ENCODE measurements at places on chromosomes 6 and 20.

GRCh38 chr20:63876489-63877036, 11.5 kb downstream of the TPD52L2 start:
- DNase-seq = no peak

GRCh38 chr20:35363190-35363589, 48.6 kb downstream of the UQCC1 start:
- no peak for DNase-seq

DNA sequence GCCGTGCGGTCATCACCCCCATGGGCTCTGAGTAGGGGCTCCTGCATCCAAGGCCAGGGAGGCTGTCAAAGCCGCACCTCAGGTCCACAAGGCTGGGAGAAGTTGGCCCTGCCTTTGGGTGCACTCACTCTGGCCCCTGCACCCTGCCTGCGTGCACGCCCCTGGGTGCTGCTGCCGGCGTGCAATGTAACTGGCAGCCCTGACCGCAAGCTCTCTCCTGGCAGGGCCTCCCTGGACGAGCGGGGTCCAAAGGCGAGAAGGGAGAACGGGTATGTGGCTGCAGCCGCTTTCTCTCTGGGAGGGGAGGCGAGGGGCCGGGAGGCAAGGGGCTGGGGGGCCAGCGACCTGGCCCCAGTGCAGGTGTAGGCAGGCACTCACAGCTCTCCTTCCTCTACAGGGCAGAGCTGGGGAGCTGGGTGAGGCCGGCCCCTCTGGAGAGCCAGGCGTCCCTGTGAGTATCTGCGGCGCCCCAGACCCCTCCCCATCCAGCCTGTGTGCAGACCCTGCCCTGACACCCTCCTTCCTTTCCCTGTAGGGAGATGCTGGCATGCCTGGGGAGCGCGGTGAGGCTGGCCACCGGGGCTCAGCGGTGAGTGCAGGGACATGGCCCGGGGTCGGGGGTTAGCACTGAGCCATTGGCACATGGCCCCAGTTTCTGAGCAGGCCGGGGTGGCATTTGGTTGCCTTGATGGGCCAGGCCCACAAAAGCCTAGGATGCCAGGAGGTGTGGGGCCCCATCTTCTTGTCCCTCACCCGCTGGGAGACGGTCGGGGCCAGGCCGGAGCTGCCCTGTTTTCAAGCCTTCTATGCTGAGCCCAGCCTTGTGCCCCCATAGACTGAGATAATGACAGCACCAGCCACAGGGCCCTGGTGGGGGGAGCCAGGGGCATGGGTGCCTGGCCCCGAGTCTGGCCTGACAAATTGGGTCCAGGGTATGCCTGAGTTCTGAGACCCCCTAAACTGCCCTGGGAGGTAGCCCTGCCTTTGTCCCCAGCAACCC, 12.7 kb downstream of the COL9A3 start:
- DNase-seq = no peak

- DNase-seq = no peak
Observed at GRCh38 chr6:6458172-6458571, 130.3 kb upstream of the LY86 start.

DNA sequence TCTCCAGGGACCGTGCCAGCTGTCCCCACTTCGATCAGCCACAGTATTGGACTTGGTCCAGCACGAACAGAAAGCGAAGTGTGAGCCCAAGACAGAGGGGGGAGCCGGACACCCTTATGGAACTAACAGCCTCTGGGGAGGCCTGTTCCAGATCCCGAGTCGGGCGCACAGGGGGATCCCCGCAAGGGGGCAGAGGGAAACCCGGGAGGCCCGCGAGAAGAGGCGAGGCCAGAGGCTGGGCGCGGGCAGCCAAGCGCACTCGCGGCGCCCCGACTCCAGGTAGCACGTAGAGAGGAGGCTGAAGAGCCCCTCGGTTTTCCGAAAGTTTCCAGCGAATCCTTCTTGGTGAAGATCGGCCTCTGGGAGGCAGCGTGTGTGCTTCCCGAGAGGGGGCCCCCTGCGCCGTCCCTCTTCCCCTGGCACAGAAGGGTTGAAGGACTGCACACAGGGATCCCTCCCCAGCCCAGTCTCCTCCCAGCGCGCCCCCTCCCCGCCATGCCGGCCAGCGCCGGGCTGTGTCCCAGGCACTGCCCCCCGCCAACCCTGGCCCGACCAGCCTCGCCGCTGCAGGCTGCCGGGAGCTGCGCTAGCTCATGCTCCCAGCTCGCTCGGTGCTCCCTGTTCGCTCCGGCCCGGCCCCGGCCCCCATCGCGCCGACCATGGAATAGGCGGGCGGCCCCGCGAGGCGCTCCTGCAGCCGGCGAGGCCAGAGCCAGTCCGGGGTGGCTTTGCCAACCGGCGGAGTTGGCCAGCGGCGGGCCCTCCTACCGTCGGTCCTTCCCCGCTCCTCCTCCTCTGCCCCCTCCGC, 577 bp upstream of the SLC24A3 start:
- no peak for DNase-seq

DNA sequence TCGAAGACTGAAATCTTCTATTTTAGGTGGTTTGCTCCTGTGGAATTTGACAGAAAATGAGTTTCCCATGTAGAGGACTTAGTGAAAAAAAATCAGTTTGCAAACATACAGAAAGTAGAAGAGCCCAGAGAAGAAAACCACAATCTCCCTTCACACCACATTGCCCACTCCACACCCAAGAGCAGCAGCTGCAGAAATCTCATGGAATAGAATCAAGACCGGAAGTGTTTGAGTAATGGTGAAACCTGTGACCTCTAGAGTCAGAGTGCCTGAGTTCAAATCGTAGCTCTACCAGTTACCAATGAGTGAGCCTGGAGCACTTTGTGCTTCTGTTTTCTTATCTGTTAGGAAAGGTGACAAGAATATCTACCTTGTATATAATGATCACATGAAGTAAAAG, 4.6 kb downstream of the SIRPG start:
- DNase-seq = no peak

- no peak for DNase-seq
Observed at GRCh38 chr6:15249371-15250019, 3.6 kb downstream of the JARID2 start.

DNA sequence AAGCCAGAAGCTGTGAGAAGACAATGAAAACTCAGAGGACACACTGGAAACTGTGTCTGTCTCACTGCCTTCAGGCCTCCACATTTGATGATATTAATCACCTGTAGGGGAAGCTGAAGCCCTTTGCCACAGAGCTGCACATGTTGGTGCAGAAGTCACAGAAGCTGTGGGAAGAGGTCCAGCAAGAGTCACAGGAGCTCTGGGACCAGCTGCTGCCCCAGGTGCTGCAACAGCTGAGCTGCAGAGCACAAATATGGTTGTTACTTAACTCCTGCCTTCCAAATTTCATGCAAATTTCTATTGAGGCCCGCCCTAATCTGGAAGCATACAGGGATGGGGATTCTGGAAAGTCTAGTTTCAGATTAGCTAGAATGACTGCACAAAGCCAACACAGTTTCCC, 169.3 kb downstream of the OGFRL1 start:
- DNase-seq = no peak

GRCh38 chr6:91865889-91866288, 1279.0 kb upstream of the MAP3K7 start:
- no peak for DNase-seq

- DNase-seq = no peak
Observed at GRCh38 chr6:108627692-108628550, 67.2 kb downstream of the FOXO3 start.

DNA sequence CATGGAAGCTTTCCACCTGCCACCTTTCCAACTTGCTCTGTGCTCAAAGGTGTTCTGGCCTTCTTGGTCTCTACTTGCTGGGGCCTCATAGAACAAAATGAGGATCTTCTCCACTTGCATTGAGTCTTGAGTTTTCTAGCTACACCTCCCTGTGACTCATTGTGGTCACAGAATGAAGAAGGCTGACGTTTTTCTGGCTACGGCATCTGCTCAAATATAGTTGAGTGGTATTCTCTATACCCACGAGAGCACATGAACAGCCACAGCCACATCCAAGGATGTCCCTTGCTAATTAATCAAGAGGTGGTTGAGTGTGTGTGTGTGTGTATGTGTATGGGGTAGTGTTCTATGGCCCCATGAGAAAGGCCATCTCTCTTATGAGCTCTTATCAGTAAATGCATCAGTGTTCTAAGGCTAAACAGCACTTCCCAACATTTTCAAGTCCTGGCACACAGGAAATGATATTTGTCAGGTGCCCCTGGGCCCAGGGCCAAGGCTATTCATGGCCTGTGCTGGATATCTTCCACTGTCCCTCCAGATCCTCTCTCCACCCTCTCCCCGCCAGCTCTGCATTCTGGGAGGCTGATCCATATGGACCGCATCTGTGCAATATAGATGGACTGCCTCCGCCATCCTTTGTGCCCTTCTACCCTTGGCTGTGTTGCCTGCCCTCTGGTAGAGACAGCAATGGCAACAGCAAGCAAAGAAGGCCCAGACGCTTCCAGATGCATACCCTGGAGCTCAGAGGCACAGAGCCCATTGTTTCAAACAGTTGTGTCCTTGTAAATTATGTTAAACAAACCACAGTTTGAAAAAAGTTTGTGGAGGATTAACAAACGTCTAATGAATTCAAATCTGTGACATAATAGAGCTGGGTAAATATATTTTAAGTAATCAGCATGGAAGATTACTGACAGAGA, 150.2 kb downstream of the LRFN2 start:
- no peak for DNase-seq

GRCh38 chr6:43644940-43645612, at the start of gene RSPH9:
RSPH9 (plus strand) TSS chr6:43645036; CDS start chr6:43645099, 63 bp downstream.
- peak; percentile 48 for DNase-seq

DNA sequence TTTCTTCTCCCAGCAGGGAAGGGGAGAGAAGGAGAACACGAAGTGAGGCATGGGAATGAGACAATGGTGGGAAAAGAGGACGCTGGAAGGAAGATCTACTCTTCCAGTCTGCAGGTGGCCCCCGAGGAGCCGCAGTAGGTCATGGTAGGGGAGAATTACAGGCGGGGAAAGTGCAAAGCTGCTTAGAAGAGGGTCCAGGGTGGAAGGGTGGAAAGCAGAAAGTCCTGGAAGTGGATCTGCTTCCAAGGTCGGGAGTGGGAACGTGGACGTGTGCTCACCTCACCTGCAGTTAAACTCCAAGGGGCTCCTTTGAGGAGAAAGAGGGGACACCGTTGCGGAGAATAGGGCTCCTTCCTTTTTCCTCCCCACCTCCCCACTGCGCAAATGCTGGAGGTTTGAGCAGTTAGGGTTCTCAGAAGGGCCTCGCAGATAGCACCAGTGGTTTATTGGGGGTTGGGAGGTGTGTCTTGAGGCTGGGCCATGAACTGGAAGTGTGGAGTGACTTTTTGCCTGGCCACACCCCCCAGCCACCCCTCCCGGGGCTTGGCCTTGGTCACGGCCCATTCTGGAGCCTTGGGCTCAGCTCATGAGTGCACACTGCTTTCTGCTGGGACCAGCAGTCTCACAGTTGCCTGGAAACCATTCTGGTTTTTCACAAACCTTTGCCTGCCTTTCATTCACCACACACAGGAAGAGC, 100.4 kb upstream of the MLN start:
- DNase-seq = peak; percentile 66

GRCh38 chr6:41271901-41272395, 14.5 kb downstream of the TREM1 start:
- no peak for DNase-seq

GRCh38 chr6:168546151-168546550, 105.2 kb downstream of the SMOC2 start:
- DNase-seq = no peak
